Chondrocyte (in vitro differentiated cells): ENCODE measurements at places on chromosomes 2 and 18. TPM values are rescaled to one million over a fixed set of nuclear protein-coding genes. Genes with fewer than 3 reads are reported as not detected.

The RAMP1 gene
- 176 to 329 TPM (median 178 TPM) in 3 replicates for total RNA-seq

The DNAH6 gene
- total RNA-seq = 0.12 TPM in 1 of 3 replicates, not detected in the others

The ABCG5 gene
- total RNA-seq = not detected in 3 replicates

The TXNDC2 gene
- total RNA-seq = 0.17 to 0.41 TPM (median 0.28 TPM) in 3 replicates

The FHOD3 gene
- total RNA-seq = 8.2 to 9.9 TPM (median 8.9 TPM) in 3 replicates

The CDKL4 gene
- total RNA-seq = 0.20 to 1.1 TPM (median 0.87 TPM) in 3 replicates

The ARHGEF33 gene
- 0.28 to 0.87 TPM (median 0.51 TPM) in 3 replicates for total RNA-seq

The YWHAQ gene
- total RNA-seq = 247 to 287 TPM (median 251 TPM) in 3 replicates

The C2orf81 gene
- 1.3 to 3.4 TPM (median 1.5 TPM) in 3 replicates for total RNA-seq

The CXCR1 gene
- total RNA-seq = not detected in 3 replicates

The TGIF1 gene
- 26.5 to 67.0 TPM (median 58.5 TPM) in 3 replicates for total RNA-seq

The SGO2 gene
- 4.9 to 6.6 TPM (median 5.7 TPM) in 3 replicates for total RNA-seq

The MROH2A gene
- total RNA-seq = not detected in 3 replicates

The CKAP2L gene
- 3.4 to 6.1 TPM (median 5.1 TPM) in 3 replicates for total RNA-seq

The SNTG2 gene
- total RNA-seq = not detected in 3 replicates

The GCFC2 gene
- 9.2 to 15.0 TPM (median 10.7 TPM) in 3 replicates for total RNA-seq
